ENCODE measurements at places on chromosomes 13 and 19. TPM values are rescaled to one million over a fixed set of nuclear protein-coding genes. Genes with fewer than 3 reads are reported as not detected.

The HSD17B14 gene
- 1.5 TPM for total RNA-seq

The FGF21 gene
- total RNA-seq, result not detected

The ERICH6B gene
- not detected for total RNA-seq

The C3 gene
- total RNA-seq, result 6.0 TPM

The DAND5 gene
- total RNA-seq, result not detected

The CDX2 gene
- total RNA-seq, result not detected

The KCNJ14 gene
- 3.4 TPM for total RNA-seq

The ZNF497 gene
- total RNA-seq, result 2.9 TPM

The PRODH2 gene
- total RNA-seq, result not detected
